Activated CD8-positive, alpha-beta T cell treated with anti-CD3 and anti-CD28 coated beads, Interleukin-2, amount 10 ng/mL, durations not matched to agents 7 days and 5 days (primary cell): ENCODE measurements at places on chromosomes 1 and 21. TPM values are rescaled to one million over a fixed set of nuclear protein-coding genes. Genes with fewer than 3 reads are reported as not detected.

DNA sequence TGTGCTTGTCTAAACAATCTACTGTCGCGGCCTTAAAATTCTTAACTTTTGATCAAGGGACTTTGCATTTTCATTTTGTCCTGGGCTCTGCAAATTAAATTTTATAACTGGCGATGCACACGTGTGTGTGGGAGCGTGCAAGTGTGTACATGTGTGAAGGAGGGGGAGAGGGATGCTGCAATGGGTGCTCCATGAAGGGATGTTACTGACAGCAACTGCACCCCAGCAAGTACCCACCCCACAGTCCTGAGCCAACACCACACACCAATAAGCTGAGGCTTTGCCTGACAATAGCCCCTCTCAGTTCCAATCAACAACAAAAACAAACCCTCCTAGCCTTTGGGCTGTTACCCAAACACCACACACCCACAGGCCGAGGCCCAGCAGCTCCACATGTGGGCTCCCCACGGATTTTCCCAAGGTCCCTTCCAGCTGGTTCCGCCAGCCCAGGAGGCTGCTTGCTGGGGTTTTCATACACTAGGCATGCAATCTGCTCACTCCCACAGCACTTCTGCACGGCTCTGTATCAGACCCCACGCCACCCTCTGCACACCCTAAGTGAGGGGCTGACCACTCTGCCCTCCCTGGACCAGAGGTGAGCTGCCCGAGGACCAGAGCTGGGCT, 32.8 kb upstream of the IFFO2 start:
- no peak for DNase-seq
- no peaks in the 10 kb centered on the region for H3K36me3 ChIP-seq
- peaks cover 30% of the 10 kb centered on the region for H3K27me3 ChIP-seq

DNA sequence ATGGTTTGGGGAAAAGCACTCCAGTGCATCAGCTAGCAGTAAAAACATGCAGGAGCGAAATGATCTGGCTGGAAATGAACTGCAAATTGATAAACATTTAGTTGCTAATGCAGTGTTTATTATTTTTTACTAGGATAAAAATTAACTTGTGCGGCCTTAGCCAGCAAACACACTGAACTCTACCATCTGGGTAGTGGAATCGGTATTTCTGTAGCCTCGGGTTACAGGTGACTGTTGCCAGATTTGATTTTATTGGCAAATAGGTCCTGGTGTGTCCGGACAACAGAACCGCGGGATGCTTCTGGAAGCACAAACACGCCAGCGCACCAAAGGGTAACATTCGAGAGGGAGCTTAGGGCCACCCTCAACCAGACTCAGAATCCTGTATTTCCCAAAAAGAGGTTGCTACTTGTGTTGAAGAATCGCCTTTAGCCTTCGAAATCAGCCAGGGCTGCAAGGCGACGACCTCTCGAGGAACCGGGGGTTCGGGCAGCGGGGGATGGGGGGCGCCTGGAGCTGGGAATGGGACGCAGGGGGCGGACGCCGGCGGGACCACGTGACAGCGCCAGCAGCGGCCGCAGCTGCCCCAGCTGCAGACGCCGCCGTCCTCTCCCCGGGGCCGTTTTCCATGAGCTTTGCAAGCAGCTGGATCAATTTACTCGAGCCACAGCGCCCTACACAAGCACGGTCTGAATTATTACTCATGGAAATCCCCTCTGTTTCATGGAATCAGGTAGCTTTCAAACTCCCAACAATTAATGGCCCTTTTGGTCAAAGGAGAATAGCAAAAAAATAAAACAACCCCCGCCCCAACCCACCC, 158.8 kb downstream of the TOMM20 start:
- DNase-seq, result no peak
- no peaks in the 10 kb centered on the region for H3K27me3 ChIP-seq
- no peak overlapping the region for H3K27ac ChIP-seq
- H3K4me1 ChIP-seq, result peaks cover 54% of the 10 kb centered on the region
- H3K4me3 ChIP-seq, result no peak overlapping the region

DNA sequence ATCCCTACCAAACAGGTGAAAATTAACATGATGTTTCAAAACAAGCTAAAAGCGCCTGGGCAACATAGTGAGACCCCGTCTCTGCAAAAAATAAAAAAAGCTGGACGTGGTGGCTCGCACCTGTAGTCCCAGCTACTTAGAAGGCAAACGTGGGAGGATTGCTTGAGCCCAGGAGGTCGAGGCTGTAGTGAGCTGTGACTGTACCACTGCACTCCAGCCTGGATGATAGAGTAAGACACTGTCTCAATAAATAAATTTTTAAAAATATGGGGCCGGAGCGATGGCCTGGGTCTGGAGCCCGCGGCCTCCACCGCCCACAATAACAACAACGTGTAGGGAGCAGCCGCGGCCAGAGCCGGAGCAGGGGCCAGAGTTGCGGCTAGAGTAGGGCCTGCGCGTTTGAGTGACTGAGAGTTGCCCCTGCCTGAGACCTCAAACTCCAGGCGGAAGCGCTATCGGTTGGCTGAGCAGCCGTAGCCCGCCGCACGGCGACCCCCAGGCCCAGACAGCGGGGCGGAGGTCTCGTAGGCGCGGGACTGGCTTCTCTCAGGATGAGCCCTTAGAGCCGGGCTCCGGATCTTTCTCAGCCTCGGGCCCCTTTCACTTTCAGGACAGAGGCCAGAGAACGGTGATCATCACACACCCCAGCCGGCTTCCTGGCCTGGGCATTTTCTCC, 41.4 kb downstream of the ZMYM1 start:
- H3K4me1 ChIP-seq, result peaks cover 10% of the 10 kb centered on the region
- peak; percentile 29 for DNase-seq
- H3K36me3 ChIP-seq, result peaks cover 8% of the 10 kb centered on the region
- H3K27me3 ChIP-seq, result peaks cover 5% of the 10 kb centered on the region

DNA sequence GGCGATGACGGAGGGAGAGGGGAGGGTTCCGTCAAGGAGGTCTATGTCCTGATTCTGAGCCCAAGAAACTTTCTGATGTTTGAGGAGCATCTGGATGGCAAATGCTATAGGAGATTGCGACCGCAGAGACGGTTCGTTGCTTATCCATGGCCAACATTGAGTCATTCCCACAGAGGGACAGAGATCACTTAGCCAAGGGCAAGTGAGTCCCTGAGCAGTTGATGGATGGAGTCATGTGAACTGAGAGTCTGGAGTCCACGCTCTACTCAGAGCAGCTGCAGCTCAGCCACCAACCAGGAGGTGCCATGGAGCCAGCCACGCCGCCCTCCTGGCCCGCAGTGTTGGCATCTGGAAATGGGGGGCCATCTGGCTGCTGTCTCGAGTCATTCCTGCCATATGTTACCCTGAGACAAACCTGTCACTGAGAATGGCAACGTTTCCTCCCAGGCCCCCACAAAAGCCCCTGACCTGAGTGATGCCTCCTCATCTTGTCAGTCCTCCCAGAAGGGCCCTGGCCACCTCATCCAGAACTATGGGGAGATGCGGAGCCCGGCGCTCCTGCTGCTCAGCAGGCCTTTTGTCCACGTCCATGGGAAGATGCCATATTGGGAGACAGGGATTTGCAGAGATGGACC, 58.6 kb downstream of the ATP5PO start:
- H3K36me3 ChIP-seq, result no peaks in the 10 kb centered on the region
- DNase-seq, result no peak
- no peak overlapping the region for H3K4me3 ChIP-seq
- no peak overlapping the region for H3K27ac ChIP-seq
- no peaks in the 10 kb centered on the region for H3K27me3 ChIP-seq

DNA sequence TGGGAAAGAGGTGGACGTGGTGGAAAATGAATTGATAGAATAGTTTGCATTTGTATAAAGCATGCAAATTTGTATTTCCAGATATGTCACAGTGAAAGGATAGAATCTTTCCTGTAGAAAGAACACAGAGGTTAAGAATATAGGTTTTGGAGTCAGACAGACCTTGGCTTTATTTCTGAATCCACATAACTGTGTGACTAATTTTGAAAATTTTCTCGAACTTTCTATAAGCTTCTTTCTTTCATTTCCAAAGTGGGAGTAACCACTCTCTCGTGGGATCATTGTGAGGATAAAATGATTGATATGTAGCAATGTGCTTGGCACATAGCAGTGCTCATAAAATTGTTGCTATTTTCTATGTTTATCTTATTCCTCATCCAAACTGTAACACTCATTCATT, 108.8 kb downstream of the DISC1 start:
- H3K4me3 ChIP-seq, result no peak overlapping the region
- no peak for DNase-seq
- no peak overlapping the region for H3K27ac ChIP-seq
- no peaks in the 10 kb centered on the region for H3K4me1 ChIP-seq
- peaks cover 6% of the 10 kb centered on the region for H3K36me3 ChIP-seq

The ATP1A4 gene
- total RNA-seq, result not detected
